ENCODE measurements at places on chromosomes 7 and 10.

DNA sequence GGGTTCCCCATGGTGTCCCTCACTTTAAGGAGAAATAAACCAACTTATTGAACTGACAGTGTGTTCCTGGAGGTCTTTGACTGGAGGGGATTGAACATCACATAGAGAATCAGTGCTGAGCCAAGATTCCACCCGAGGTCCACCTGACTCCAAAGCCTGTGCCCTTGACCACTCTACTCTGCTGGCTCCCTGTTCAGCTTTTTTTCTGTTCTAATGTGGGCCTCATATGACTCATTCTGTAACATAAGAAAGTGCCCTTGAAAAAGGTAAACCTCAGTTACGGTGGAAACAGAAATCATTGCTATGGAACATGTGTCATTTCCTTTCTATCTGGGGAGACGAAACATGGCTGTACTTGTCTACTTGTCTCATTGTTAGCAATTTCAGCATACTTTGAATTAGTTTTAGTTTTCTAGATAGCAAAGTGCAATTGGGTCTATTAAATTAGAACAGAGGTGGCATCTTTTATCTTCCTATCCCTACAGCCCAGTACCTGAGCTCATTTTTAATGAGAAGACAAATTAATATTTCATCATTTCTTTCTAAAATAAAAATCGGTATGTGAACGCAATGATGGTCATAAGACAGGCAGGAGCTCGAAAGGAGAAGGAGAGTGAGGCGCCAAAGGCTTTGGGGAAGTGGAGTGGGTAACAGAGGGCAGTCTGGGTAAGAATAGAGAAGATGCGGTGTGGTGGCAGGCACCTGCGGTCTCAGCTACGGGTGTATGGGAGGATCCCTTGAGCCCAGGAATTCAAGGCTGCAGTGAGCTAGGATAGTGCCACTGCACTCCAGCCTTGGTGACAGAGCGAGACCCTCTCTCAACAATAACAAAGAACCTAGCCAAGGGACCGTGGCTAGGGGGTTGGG lies 1.5 kb downstream of the GSDME start:
- DNase-seq, result peak; percentile 61

DNA sequence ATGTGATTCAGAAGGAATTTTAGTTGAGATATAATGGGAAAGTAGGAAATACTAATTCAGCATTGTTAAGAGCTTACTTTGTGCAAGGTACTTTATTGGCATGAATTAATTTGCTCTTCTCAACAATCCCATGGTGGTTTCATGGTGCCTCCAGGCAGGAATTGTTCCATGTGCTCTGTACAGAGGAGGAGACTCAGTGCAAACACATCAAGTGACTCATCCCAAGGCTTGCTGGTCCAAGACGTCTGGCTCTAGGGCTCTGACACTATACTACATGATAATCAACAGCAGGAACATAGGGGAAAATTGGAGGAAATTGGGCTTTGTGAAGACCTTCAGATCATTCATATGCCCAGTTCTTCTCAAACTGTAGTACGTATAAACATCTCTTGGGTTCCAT lies 66.5 kb upstream of the PRKG1 start:
- DNase-seq, result no peak

DNA sequence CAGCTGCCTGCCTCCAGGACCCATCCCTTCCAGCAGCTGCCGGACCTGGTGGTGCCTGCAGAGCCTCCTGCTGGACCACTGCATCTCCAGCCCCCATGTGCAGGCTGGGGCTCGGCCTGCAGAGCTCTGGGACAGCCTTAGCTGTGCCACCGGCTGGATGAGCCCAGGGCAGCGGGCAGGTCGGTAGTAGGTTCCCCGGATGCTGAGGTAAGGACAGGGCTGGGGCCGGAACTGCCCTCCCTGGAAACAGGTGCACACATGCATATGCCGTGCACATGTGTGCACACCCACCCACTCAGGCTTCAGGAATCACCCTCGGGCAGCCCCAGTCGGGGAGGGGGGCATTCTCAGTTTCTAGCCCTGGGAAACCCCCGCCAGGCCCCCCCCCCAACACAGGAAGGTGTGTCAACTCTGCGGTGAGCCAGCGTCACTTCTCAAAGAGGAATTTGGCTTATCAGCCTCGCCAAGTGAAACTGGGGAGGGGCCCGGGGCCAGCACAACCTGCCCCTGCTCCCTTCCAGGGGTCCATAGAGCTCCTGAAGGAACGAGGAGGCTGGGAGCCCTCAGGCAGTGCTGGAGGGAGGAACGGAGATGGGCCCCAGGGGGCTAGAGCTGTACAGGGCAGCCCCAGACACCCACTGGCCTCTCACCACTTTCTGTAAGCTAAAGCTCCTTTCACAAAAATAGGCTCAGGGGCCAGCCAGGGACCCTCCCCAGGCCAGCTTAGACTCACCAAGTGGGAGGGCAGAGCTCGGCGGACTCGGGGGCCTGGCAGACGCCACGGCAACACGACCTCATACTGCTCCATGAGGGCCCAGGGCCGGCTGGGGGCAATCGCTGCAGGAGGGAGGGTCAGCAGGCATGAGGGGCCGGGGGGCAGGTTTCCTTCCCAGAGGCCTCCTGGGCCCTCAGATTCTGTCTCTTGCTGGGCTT lies 1.7 kb downstream of the ADAM8 start:
- DNase-seq, result peak; percentile 46

GRCh38 chr10:24574578-24575155 lies 149.0 kb downstream of the ARHGAP21 start:
- no peak for DNase-seq

DNA sequence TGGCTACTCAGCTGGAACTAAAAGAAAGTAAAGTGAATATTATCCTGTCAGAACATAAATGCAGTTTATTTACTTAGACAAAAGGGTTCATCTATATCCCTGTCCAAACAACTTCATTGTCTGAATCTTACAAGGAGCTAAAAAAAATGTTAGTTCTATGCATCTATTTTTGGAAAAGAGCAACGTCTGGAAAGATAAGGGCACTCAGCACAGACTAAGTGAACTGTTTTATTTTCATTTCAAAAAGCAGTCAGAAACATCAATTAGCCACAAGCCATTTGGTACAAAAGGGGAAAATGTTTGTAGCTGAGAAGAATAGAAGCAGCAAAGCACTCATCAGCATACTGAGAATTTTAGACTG lies 245.5 kb downstream of the FOXP2 start:
- no peak for DNase-seq

GRCh38 chr7:158377800-158378623 lies 209.6 kb downstream of the PTPRN2 start:
- DNase-seq, result no peak

GRCh38 chr7:101555921-101556275 lies 73.2 kb downstream of the MYL10 start:
- DNase-seq, result no peak

DNA sequence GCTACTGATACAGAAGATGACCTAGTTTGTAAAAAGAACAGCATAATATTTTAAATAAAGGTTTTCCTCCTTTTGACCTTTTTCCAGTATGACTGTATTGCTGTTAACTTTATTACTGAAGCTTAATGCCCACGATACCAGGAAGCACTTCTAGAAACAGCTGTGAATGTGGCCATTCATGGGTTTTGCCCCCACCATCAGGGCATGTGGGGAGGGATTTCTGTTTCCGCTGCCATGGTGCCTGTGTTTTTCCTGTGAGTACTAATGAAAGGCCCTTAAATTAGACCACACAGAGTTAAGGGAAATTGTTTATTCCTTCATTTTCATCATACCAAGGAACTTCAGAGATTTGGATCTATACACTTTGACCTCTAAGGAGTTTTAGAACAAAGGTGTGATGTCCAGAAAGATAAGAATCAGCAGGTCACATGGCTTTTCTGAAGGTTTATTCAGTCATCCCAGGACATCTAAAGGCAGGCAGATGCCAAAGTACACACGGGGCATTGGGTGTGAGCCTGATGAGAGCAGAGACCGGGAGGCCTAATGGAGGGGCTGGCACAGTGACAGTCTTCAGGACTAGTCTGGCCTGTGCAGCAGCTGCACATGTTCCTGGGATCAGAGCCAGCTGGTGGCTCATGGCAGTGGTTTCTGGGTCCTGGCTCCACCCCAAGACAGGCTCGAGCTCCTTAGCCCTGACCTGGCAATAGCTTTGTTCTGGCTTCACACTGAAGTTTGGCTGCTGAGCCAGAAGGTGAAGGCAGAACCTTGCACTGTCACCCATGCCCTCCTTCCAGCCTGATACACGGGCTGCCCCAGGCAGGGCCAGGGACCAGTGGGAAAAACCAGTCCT lies 190.9 kb downstream of the REEP3 start:
- peak; percentile 65 for DNase-seq

- DNase-seq, result no peak
Measured at GRCh38 chr7:83532219-83532618, 116.7 kb downstream of the SEMA3E start.

DNA sequence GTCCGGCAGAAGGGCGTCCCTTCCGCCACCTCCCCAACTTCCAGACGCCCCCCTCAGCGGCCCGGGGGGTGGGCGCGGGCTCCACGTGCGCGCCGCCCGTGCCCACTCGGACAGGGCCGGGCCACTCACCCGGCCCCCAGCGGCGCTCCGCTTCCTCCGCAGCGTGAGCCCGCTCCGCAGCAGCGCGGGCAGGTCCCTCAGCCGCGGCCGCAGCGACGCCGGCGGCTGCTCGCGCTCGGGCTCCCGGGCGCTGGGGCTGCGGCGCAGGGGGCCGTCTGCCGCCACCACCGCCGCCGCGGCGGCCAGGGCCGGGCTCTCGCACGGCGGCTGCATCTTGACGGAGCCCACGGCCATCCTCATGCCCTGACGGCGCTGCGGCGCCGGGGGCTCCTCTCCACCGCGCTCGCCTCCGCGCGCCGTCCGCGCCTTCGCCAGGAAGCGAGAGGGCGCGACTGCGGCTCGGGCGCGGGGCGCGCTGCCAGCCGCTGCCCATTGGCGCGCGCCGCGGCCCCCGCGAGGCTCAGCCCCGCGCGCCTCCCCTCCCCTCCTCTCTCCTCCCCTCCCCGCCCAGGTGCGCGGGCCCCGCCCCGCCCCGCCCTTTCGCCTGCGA lies at the start of gene RAPGEF5:
TSS of gene RAPGEF5 (minus strand) at position 454 of the 610 bp plus-strand sequence. CDS start at position 360, 94 bp downstream.
- DNase-seq, result no peak

GRCh38 chr7:5694221-5694754 lies 87.2 kb downstream of the RNF216 start:
- DNase-seq, result no peak

DNA sequence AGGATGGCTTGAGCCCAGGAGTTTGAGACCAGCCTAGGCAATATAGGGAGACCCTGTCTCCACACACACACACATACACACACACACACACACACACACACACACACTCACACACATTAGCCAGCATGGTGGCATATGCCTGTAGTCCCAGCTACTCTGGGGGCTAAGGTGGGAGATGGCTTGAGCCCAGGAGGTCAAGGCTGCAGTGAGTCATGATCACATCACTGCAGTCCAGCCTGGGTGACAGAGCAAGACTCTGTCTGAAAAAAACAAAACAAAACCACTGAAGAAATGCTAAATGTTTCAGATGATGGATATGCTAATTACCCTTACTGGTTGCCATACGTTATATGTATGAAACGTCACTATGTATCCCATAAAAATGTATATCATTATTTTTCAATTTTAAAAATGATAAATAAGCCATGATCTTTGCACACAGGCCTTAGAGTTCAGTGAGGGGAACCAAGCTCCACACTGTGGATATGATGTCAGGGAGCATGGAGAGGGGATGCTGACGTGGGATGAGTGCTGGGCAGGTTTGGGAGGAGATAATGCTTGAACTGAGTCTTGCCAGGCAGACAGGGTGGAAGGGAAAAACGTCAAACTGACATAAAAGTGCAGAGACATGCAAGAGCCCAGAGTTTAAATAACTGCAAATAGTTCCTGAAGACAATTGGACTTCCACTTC lies 45.9 kb upstream of the ARHGAP12 start:
- DNase-seq, result no peak

GRCh38 chr10:90987383-90987782 lies 66.5 kb upstream of the ANKRD1 start:
- no peak for DNase-seq

GRCh38 chr10:102421757-102422512 lies 1.3 kb downstream of the FBXL15 start:
- no peak for DNase-seq

- peak; percentile 29 for DNase-seq
Measured at GRCh38 chr7:15015545-15016314, 113.2 kb upstream of the DGKB start.

DNA sequence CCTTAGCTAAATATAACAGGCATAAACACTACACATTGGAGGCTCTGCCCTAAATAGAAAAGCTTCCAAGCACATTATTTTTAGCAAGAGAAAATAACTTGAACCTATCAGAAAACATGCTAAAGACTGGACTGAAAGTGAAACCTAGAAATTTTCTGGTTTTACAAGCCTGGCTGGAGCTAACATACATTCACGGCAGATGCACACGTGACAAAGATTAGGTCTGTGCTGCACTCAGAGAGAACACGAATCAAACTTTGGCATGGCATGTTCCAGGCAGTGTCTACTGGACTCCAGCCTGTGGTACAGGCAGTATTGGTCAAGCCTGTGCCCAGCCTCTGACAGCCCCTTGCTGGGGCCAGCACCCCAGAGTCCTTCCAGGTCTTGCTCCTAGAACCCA lies 94.1 kb upstream of the PCBD1 start:
- no peak for DNase-seq

GRCh38 chr10:122373721-122374120 lies 787 bp upstream of the PLEKHA1 start:
- no peak for DNase-seq

DNA sequence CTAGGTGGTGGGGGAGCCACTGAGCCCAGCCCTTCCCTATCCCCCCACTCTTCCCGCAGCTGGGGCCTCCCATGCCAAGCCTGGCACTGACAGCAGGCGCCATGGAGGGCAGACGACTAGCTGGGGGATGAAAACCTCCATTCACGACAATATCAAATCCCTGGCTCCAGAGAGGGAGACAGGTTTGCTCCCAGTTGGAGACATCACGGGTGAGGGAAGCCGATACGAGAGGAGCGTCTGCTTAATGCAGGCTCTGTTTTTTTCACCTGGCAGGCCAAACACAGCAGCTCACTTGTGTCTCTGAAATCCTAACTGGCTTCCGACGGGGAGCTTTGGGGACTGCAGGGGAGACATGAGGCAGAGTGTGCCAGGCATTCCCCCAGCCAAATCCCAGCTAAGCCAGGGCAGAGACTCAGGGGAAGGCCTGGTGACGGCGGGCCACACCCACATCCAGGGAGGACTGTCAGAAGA lies 307.4 kb upstream of the ZMIZ1 start:
- no peak for DNase-seq

GRCh38 chr10:82922755-82923154 lies 1047.8 kb downstream of the NRG3 start:
- no peak for DNase-seq

- no peak for DNase-seq
Measured at GRCh38 chr10:3898821-3899220, 113.8 kb upstream of the KLF6 start.

- no peak for DNase-seq
Measured at GRCh38 chr10:59991117-59991516, 84.8 kb upstream of the CCDC6 start.

DNA sequence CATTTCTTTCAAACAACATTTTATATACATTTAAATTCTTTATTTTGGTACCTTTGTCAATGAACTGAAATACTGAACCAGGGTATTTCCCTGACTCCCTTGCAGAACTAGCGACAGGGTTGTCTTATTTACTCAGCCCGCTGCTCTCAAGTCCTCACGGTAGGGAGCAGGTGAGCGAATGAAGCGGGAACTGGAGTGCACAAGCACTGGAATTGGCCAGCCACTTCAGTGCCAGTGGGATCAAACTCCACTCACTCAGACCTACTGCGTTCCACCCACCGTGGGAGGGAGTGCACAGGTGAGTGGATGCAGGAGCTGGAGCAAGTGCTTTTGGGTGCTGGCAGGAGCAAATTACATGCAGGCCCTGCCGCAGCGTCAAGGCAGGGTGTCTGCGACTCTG lies 28.1 kb upstream of the NEUROD6 start:
- DNase-seq, result no peak
